ENCODE measurements at places on chromosomes 2 and 18. TPM values are rescaled to one million over a fixed set of nuclear protein-coding genes. Genes with fewer than 3 reads are reported as not detected.

Gene NLRC4
- 0.16 TPM for total RNA-seq

Gene CRYGD
- total RNA-seq, result not detected

Gene PTH2R
- total RNA-seq, result 0.14 TPM

Gene TUBA3D
- total RNA-seq, result not detected

GRCh38 chr18:57004366-57005121, 142.3 kb upstream of the BOD1L2 start:
- no peak for DNase-seq
- peaks cover 7% of the 10 kb centered on the region for H3K36me3 ChIP-seq
- H3K4me1 ChIP-seq, result peaks cover 34% of the 10 kb centered on the region
- H3K4me3 ChIP-seq, result peak overlapping the region; percentile 23
- no peaks in the 10 kb centered on the region for H3K27me3 ChIP-seq

DNA sequence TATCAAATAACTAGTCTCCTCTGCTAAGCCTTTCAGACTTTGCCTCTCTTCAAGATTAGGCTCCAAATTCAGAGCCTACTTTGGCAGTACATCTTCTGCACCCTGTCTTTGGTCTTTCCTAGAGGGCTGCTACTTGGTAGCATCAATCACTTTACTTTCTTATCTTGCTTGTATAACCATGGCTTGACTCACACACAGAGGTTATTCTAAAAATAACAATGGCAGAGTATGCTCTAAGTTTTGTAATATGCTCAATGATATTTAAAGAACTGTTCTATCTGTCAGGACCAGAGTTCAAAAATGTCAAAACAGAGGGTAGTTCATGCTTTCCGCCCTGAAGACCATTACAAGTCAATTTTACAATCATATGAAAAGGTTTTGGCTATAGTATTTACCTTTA, 27.7 kb downstream of the THOC1 start:
- H3K27me3 ChIP-seq, result no peaks in the 10 kb centered on the region
- peaks cover 44% of the 10 kb centered on the region for H3K36me3 ChIP-seq
- H3K4me3 ChIP-seq, result no peak overlapping the region
- DNase-seq, result no peak

DNA sequence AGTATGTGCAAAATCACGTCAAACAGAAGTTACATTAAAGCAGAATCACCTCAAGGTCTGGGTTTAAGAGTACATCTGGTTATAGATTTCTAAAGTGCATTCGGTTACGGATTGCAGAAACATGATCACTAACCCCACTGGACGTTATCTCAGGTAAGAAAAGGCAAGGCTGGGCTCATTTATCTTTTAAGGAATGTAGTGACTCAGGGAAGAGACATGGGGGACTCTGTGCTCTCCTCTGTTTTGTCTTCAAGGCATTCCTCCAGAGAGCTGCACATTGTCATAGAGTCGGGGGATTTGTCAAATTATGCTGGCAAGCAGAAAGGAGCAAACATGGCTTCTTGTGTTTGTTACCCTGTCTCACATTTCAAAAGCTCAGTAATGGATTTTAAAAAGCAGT, 14.3 kb downstream of the WDSUB1 start:
- H3K27me3 ChIP-seq, result no peaks in the 10 kb centered on the region
- no peak overlapping the region for H3K27ac ChIP-seq
- peaks cover 6% of the 10 kb centered on the region for H3K4me1 ChIP-seq
- H3K36me3 ChIP-seq, result peaks cover 17% of the 10 kb centered on the region

DNA sequence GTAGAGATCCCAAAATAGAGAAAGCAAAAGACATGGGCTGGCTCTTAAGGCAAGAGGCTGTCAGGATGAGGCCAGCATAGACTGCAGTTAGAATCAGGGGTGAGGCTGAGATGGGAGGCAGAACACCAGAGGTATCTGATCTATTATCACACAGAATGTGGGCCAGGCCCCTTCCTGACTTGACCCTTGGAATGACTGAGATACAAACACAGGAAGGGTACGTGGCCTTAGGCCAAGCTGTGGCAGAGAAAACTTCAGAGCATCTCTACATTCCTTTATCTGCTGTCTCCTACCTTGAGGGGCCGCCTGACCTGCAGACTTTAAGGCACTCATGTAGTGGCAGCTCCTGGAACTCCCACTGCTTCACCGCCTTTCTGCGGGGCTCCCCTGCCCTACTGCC, 28.4 kb downstream of the TMEM17 start:
- H3K4me3 ChIP-seq, result no peak overlapping the region
- no peak for DNase-seq
- H3K27ac ChIP-seq, result no peak overlapping the region
- H3K36me3 ChIP-seq, result no peaks in the 10 kb centered on the region

DNA sequence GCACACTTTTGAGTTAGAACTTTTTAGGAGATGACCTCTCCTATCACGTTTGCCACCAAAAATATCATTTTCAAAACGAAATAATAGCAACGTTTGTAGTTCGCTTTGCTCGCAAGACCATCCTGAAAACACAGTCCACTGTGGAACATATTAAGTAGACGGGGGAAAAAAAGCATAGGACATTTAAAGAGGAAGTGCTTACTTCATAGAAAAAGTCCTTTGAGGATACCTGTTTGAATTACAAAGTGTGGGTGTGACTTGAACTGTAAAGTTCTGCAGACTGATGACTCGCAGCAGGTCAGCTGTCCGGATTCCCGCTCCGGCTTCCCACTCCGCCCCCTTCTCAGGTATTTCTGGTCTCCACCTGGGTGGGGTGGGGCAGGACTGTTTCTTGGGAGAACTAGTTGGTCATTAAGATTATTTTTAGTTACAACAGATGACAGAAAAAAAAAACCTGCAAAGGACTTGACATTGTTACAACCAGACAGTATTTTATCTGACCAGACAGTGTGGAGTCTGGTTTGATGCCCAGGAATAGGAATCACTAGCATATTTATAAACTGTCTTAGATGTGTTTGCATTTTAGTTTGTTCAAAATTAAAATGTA, 13.3 kb downstream of the CNOT11 start:
- H3K27me3 ChIP-seq, result no peaks in the 10 kb centered on the region
- H3K4me1 ChIP-seq, result peaks cover 35% of the 10 kb centered on the region
- no peak for DNase-seq

DNA sequence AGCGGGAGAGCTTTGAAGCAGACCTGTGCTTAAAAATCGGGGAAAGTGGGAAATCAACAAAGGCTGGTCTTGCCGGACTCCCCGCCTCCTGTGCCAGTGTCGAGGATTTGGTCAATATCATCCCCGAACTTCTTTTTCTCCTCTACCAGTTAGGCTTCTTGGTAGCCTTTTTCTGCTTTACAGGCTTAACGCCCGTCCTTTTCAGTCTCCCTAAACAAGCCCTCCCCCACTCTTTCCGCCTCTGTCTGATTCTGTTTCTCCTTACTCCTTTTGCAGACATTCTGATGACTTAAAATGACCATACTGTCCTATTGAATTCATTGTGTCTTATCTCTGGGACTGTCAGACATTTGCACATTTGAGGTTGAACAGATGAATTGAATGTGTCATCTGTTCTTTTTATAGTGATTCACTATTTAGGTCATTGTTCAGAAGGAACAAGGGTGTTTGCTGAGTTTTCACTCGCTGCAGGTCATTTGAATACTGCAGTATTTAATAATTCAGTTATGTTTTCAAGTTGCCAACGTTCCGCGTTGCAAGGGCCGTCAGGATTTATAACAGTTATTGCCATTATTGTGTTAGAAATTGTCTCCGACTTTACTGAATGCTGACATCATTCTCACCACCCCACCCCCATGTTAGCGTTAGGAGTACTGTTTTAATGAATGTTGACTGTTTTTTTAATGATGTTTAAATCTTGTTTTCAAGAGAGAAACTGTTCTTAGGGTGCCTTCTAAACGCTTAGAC, 1.1 kb downstream of the ITGAV start:
- no peak for DNase-seq
- peak overlapping the region; percentile 86 for H3K27ac ChIP-seq
- H3K4me3 ChIP-seq, result peak overlapping the region; percentile 94
- peaks cover 2% of the 10 kb centered on the region for H3K27me3 ChIP-seq
- H3K36me3 ChIP-seq, result peaks cover 4% of the 10 kb centered on the region

DNA sequence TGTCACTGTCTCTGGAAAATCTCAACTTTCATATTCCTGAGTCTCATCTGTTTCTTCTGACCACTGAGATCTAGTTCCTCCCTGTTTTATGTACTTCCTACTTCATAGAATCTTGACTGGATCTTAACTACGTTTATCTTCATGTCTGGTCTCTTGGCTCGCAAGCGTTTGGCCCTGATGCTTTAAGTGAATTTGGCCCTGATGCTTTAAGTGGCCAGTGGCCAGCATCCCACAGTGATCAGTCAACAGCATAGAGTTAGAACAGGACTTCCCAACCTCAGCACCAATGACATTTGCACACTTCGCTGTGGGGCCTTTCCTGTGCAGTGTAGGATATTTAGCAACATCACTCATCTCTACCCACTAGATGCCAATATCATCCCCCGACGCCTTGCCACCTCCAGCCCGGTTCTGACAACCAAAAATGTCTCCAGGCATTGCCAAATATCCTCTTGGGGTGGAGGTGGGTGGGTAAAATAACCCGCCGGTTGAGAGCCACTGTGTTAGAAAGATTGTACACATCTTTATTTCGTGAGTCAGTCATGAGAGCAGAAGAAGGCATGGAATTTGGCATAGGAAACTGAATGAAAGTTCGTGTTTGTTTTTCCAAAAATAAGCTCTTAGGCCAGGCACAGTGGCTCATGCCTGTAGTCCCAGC, 12.2 kb downstream of the TM4SF20 start:
- no peaks in the 10 kb centered on the region for H3K36me3 ChIP-seq
- H3K27ac ChIP-seq, result no peak overlapping the region
- H3K27me3 ChIP-seq, result no peaks in the 10 kb centered on the region
- no peak overlapping the region for H3K4me3 ChIP-seq

DNA sequence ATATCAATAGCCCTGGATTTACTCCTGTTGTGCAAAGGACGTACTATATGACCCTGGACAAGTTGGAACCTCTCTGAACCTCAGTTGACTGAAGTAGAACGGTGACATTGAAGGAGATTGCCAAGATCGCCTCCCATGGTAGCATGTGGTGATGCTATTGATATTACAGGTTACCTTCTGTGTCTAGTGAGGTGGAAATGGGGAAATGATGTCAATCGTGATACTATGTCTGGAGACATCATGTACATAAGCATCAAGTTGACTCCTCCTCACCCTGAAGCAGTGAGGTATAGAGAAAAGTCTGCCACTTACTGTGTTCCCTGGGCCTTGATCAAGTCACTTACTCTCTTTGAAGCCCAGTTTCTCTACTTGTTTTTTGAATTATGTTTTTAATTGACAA, 93.9 kb downstream of the KLF7 start:
- no peak for DNase-seq
- H3K27ac ChIP-seq, result no peak overlapping the region
- H3K36me3 ChIP-seq, result no peaks in the 10 kb centered on the region
- no peak overlapping the region for H3K4me3 ChIP-seq
- peaks cover 3% of the 10 kb centered on the region for H3K27me3 ChIP-seq

GRCh38 chr2:166614029-166614428, 120.0 kb upstream of the SCN7A start:
- no peaks in the 10 kb centered on the region for H3K4me1 ChIP-seq
- H3K4me3 ChIP-seq, result no peak overlapping the region
- peaks cover 9% of the 10 kb centered on the region for H3K27me3 ChIP-seq
- no peak overlapping the region for H3K27ac ChIP-seq
- H3K36me3 ChIP-seq, result no peaks in the 10 kb centered on the region

DNA sequence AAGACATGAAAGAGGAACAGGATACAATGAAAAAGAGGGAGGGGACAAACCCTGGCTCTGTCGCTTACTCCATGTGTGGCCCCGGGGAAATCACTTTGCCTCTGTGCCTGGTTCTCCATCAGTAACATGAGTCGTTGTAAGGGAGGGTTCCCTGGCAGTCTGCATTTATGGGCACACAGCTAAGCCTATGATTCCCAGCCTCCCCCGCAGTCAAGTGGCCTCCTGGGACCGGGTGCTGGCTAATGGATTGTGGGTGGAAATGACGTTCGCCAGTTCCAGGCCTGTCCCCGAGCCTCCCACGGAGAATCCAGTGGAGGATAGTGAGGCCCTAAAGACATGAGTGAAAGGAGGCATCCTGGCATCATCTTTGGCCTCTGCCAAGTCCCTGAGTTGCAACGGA, 42.7 kb downstream of the SFXN5 start:
- H3K27me3 ChIP-seq, result no peaks in the 10 kb centered on the region
- no peak overlapping the region for H3K4me3 ChIP-seq
- DNase-seq, result no peak
- H3K27ac ChIP-seq, result no peak overlapping the region
- no peaks in the 10 kb centered on the region for H3K4me1 ChIP-seq

- H3K4me3 ChIP-seq, result no peak overlapping the region
- H3K4me1 ChIP-seq, result no peaks in the 10 kb centered on the region
- no peaks in the 10 kb centered on the region for H3K27me3 ChIP-seq
- no peak overlapping the region for H3K27ac ChIP-seq
- DNase-seq, result no peak
Measured at GRCh38 chr2:11571170-11571569, 37.3 kb downstream of the GREB1 start.

GRCh38 chr2:218852911-218853667, 6.5 kb upstream of the WNT6 start:
- H3K4me3 ChIP-seq, result no peak overlapping the region
- no peak overlapping the region for H3K27ac ChIP-seq
- H3K36me3 ChIP-seq, result no peaks in the 10 kb centered on the region
- peaks cover 55% of the 10 kb centered on the region for H3K27me3 ChIP-seq
- peak; percentile 31 for DNase-seq
- H3K4me1 ChIP-seq, result peaks cover 7% of the 10 kb centered on the region

DNA sequence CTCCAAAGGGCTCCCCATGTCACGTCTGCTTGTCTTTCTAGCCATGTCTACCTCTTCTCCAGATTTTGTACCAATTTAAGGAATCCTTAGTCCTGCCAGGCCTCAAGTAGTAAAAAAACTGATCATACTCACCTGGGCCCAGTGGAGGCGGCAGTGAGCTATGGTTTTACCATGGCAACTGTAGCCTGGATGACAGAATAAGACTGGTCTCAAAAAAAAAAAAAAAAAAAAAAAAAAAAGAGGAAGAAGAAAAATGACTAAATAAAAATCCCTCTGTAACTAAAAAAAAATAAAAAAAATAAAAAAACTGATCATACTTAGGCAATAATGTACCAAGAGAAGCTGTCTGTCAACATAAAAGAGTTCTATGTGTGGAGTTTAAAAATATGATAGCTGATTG, 221.6 kb downstream of the NR4A2 start:
- no peak overlapping the region for H3K27ac ChIP-seq
- H3K36me3 ChIP-seq, result no peaks in the 10 kb centered on the region
- no peaks in the 10 kb centered on the region for H3K4me1 ChIP-seq
- DNase-seq, result no peak
- H3K27me3 ChIP-seq, result no peaks in the 10 kb centered on the region

- H3K27ac ChIP-seq, result no peak overlapping the region
- no peak for DNase-seq
- H3K36me3 ChIP-seq, result no peaks in the 10 kb centered on the region
- H3K27me3 ChIP-seq, result no peaks in the 10 kb centered on the region
Measured at GRCh38 chr18:10299643-10300042, 154.8 kb upstream of the APCDD1 start.

- H3K4me3 ChIP-seq, result no peak overlapping the region
- no peak overlapping the region for H3K27ac ChIP-seq
- H3K4me1 ChIP-seq, result peaks cover 3% of the 10 kb centered on the region
Measured at GRCh38 chr18:11955239-11956029, 25.9 kb upstream of the IMPA2 start.

GRCh38 chr2:121650315-121650930, 1.2 kb upstream of the CLASP1 start:
- H3K27me3 ChIP-seq, result no peaks in the 10 kb centered on the region
- H3K4me1 ChIP-seq, result peaks cover 45% of the 10 kb centered on the region
- H3K4me3 ChIP-seq, result peak overlapping the region; percentile 98
- peak; percentile 14 for DNase-seq
- peak overlapping the region; percentile 98 for H3K27ac ChIP-seq
